D721Med (cell line): ENCODE measurements at places on chromosomes 2 and 18.
A peak's percentile ranks its signal among the peaks of the same experiment; 100 is the strongest.

- no peak for DNase-seq
Observed at GRCh38 chr2:208392300-208392699, 14.3 kb upstream of the PTH2R start.

DNA sequence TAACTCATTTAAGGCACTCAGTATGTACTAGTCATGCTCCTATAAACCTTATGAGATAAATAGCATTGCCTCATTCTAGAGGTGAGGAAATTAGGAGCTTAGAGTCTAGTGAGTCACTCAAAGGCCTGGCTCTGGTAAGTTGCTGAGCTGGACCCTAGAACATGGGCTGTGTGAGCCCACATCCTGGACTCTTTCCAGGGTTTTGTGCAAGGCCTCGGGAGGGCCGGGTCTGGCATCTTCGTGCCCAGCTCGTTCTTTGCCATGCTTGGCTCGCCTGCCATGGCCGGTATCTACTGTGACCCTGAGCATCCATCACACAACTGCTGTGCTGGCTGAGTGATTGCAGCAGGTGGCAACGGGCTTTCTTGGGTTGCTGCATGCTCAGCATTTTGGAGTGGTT is 168.0 kb downstream of the LPIN1 start:
- DNase-seq: no peak

DNA sequence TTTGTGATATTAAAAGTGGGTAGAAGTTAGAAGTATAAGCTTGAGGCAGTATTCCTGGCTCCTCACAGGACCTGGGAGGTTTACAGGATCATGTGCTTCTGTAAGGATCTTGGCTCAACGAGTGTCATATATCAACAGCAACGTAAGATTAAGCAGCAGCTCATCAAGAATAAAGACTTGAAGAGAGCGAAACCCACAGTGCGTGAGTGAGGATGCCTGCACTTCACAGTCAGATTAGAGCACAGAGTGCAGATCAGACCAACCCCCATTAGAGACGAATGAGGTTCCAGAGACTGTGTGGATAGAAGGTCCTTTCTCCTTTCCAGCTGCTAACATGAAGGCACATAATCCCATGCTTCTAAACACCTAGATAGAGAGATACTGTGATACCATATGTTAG is 1656.7 kb upstream of the NXPH2 start:
- no peak for DNase-seq

DNA sequence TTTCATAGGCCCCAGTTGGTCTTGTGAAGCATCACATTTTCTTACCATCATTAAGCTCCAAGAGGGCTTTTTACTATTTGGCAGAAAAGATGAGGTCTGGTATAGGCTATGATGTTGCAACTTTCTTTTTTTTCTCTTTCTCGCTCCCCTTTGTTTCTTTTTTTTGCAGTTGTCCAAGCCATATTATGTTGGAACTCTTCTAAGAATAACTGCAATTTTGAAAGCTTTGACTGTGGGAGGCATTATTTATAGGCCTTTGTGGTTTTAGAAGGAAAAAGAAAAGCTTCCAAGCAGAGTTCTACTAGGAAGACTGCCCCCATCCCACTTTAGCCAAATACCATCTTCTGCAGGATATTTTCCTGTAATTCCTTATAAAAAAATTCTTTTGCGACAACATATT is 571.6 kb downstream of the ARHGAP15 start:
- no peak for DNase-seq

- DNase-seq: peak; percentile 86
Observed at GRCh38 chr2:238158509-238159070, at the start of gene ERFE. Gene ERFE (plus strand): TSS chr2:238158970. CDS start chr2:238159008, 38 bp downstream.

GRCh38 chr18:68843473-68844089 is 45.7 kb downstream of the CCDC102B start:
- DNase-seq: no peak

DNA sequence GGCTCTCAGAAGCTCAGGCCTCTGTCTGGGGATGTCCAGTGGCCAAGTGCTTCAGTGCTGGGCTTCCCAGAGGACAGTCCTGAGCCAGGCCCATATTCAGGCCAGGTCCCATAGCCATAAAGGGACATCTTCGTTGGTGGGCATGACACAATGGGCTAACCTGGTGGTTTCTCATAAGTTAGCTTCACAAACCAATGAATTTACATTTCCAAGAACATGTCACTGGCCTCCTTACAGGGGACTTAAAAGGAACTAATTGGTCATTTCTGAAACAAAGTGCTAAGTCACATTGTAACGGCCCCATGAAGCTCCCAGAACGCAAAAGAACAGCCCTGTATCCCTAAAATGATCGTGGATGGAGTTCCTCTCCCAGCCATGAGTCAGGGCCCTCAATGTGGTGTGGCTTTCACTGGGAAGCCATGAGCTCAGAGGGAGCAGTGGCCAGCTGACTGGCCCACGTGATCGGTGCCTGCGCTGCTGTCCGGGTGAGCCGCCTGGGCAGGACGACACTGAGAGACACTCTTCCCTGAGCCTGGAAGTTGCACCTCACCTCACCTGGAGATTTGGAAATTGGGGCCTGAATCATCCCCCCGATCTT is 163.7 kb upstream of the APCDD1 start:
- DNase-seq: no peak

DNA sequence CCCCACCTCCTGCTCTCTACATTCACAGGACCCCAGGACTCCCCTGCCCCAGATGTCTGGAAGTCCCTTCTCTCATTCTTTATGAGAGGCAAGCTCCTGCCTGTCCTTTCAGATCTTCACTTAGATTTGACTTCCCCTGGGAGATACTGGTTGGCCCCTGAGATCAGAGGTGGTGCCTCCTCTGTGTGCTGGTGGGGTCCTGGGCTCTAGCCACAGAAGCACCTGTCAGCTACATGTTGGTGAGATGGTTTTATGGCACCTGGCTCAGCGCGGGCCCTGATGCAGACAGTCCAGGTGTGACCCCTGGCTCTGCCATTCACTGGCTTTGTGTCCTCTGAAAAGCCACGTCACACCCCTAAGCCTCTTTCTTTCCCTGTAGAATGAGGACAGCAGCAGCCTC is 369.6 kb upstream of the ID2 start:
- DNase-seq: no peak

GRCh38 chr18:51503351-51503750 is 305.9 kb upstream of the MEX3C start:
- DNase-seq: no peak

DNA sequence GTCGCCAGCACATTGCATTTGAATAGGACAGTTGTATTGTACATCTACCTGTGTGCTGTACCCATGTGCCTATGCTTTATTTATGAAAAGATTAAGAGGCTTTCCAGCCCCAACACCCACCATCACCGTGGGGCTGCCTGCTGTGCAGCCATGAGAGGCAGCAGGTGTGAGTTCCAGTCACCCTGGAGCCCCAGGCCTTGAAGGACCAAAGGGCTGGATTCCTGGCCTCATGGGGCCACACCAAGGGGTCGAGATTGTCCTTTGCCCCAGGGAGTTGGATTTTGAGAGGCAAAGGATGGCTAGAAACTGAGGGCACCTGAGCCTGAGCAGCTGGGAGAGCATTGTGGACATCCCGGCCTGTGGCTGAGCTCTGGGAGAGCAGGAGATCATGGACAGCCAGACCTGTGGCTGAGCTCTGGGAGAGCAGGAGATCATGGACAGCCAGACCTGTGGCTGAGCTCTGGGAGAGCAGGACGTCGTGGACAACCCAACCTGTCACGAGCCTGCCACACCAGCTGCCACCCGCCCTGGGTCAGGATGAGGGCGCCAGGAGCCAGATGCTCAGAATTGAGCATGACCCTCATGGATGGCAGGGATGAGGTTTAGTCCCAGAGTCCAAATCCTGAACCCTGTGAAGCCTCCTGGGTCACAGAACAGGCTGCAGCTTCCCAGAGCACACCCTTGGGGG is 182.5 kb upstream of the RAB6C start:
- DNase-seq: no peak

- DNase-seq: no peak
Observed at GRCh38 chr18:21267400-21267799, 25.4 kb downstream of the GREB1L start.

- DNase-seq: no peak
Observed at GRCh38 chr2:126408671-126409070, 247.3 kb upstream of the GYPC start.

DNA sequence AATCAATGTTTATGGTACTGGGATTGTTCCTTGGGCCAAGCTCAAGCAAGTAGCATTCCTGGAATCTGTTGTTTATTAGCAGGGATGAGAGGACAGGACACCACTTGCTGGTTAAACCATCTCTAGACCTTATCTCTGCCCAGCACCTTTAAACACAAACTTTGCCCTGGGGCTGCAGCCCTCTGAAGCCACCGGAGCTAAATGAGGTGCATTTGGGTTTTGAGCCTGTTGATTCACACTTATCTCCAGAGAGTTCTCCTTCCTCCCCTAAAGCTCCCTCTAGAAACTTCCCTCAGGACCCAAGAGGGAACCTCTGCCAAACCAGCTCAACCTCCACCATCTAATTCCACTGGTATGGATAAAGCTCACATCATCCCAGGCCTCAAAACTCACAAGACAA is 94.8 kb upstream of the EPAS1 start:
- no peak for DNase-seq

- DNase-seq: no peak
Observed at GRCh38 chr2:170267071-170267470, 89.1 kb downstream of the MYO3B start.

DNA sequence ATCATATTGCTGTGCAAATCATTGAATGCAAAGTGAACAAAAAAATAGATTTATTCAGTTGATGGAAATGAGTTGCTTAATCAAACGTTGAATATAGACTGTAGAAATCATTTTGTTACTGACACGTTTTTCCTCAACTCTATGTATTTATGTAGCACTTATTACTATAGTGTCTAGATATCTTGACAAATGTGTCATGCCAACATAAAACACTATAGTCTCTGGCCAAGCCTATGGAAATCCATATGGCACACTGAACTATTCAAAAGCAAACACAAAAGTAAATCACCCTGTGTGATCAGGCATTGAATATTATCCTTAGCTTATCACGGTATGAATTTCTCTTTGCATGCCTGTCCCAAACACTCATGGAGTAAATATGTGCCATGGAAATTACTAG is 131.3 kb downstream of the ZNF804A start:
- DNase-seq: no peak

DNA sequence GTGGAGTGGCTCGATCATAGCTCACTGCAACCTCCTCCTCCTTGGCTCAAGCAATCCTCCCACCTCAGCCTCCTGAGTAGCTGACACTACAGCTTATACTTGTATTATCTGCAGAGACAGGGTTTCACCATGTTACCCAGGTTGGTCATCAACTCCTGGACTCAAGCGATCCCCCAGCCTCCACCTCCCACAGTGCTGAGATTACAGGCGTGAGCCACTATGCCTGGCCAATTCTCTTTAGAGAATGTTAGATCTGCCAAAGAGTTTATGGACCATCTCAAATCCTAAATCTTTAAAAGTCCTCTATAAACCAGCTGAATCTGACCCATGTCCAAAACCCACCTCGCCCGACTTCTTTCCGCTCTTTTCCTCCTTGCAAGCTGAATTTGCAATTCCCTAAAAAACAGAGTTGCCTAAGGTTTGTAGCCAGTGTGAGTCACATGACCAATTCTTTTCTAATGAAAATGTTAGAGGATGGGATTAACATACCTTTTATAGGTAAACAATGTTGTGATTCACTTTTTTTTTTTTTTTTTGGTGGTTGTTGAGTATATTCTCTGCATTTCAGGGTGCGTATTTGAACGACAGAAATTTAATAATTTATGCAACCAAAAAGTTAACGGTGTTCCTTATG is 2.4 kb upstream of the PMAIP1 start:
- DNase-seq: no peak

GRCh38 chr2:222813177-222813843 is 47.5 kb upstream of the ACSL3 start:
- no peak for DNase-seq

DNA sequence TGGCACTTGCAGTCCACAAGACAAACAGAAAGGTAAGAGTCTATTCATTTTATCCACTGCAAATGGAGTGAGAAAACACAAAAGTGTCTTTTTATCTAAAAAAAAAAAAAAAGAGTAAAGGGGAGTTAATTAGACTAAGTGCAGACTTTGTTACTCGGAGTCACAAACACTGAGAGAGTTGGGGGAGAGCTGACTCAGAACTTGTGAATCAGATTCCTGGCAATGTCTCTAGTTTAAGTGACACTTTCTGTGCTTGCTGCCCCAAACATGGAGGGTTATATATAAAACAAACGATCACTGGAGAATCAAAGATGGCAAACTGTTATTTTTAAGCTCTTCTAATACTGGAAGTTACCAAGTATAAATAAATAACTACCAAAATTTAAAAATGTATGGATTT is 505.8 kb upstream of the NRP2 start:
- DNase-seq: no peak

GRCh38 chr18:63162271-63163014 is 157.1 kb downstream of the BCL2 start:
- DNase-seq: no peak

GRCh38 chr2:108184419-108184818 is 55.3 kb upstream of the SULT1C3 start:
- no peak for DNase-seq

DNA sequence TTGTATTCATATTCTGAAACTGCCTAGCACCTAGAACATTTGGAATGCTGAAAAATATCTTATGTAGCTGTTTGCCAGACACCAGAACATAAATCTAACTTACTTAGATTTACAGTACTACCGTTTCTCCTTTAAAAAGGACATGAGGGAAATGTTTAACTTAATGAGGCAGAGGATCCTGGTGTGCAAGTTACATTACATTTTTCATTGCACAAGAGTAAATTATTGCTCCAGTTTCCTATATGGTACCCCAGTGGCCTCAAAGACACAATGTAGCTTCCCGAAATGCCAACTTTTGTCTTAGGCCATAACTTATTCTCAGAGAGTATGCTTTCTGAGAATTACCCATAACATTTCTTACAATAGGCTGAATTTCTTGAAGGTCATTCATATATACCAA is 105.5 kb upstream of the DTNA start:
- no peak for DNase-seq

DNA sequence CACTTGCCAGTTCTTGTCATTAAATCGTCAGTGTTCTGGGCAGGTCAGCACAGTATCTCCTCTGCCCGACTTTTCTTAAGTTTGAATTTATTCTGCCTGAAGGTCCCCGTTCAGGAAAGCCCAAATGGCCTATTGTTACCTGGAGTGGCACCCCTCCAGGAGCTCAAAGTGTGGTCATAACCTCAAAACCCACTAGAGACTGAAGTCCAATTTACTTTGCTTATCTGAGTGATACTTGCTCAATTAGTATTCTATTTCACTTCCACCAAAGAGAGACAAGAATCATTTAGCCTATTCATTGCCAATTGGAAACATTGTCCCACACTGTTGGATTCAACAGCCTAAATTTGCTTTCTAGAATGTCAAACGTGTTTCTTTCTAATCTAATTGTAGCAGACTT is 375.3 kb downstream of the LNPK start:
- DNase-seq: no peak
